ENCODE measurements at places on chromosomes 2 and 18.

- DNase-seq = no peak
Measured at GRCh38 chr2:209584472-209584871, 160.6 kb downstream of the MAP2 start.

DNA sequence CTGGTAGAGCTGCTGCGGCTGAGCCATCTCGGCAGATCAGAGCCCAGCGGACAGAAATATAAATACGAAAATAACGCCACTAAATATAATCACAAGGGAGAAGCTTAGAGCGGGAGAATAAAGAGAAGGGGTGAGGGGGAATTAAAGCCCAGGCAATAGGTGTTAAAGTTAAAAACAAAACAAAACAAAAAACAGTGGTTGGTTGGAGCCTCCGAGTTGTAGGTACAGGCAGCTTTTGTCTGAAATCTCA is 1.3 kb upstream of the MEIS1 start:
- DNase-seq = no peak

GRCh38 chr2:6947929-6948676 is 30.9 kb downstream of the RNF144A start:
- no peak for DNase-seq

DNA sequence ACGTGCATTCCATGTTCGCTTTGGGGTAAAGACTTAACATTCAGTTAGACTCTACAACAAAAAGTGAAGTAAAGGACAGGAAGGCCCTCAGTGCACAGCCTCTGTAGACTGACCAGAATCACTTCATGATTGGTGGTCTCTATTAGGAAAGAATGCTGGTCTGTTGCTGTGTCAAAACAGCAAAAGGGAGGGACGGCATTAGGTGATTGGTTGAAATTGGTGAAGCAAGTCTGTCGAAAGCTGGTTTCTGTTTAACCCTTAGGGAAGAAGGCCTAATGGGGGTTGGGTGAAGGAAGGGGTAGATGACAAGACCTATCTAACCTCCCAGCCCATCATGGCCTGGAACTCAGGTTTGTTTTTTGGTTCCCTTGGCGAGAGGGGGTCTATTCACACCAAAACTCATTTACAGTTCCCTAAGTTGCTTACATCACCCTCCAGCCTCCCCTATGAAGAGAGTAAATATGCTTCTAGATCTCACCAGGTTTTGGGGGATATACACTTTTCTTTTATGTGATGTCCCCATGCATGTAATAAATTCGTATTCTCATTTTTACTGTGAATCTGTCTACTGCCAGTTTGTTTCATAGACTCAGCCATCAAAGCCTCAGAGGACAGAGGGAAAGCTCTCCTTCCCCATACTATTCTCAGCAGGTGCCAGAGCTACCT is 65.6 kb downstream of the TMEM17 start:
- DNase-seq = no peak

- no peak for DNase-seq
Measured at GRCh38 chr18:56678836-56679565, 27.8 kb downstream of the WDR7 start.

DNA sequence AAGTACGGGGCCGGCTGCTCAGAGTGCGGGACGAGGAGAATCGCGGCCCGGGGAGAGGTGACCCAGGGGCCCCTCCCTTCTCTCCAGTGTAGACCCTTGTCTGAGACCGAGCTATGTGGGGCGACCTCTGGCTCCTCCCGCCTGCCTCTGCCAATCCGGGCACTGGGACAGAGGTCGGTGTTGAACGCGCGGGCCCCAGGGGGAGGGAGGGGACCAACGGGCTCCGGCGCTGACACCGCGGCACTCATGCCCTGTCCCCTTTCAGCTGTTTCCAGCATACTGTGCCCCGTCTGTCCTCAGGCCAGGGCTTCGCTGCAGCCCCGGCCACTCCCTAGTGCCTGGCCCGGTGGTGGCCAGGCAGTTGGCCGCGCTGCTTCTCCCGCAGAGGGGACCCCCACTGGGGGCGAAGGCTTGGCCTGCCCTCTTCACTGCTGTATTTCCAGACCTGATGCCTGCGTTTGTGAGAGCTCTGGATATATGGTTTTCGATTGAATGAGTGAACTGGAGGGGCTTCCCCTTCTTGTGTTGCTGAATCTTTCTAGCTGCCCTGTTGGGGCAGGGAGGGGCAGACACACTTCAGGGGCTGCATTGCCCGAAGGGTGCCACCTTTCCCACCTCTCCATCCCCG is 809 bp downstream of the DBI start:
- peak; percentile 8 for DNase-seq

DNA sequence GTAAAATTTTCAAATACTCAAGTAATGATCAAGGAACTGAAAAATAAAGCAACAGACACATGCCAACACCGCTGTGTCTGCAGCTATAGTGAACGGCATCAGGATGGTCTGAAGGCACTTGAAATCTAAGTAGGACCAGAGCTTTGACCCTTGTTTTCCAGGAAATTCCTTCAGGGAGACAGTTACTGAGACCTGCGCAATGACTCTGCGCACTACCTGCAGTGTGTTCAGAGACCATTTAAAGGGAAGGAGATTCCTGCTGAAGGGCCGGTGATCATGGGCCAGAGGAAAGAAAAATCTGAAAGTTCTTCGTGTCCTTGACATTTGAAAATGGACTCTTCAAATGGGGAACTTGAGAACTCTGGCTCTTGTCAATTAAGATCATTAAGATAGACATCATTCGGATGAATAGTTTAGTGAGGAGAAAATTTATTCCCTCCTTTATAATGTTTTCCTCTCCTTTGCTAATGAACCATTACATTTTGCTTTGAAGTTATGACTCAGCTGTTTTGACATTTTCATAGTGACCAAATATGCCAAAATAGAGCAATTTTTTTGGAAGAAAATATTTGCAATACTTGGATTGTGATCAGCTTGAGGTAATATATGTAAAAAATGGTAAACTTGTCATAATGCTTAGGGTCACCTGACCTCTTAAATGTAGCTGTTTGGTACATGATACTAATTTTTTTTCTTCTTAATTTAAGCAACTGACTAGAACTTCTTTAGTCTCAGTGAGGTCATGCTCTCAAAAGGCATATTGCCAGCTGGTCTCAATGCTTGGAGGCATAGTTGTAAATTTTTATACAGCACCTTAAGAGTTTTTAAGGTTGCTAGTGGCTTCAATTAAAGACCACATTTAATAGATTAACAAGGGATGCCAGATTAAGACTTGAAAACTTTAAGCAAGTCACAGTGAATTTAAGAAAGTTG is 329.3 kb downstream of the ARHGAP15 start:
- DNase-seq = peak; percentile 11

DNA sequence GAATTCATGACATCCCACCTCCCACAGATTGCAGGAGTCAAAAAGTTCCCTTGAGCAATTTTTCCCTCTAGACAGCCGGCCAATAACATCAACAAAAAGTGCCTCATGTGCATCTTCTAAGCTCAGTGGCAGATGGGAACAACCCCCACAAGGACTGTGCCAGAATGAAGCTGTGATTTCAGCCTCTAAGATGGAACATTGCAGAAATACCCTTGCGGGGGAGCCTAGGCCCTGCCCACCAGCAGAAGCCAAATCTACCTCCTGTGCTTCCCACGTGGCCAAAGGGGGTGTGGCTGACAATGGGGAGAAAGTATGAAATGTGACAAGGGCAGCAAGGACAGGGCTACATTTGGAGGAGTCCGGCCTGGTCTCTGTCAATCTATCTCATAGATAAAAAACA is 482.3 kb downstream of the TGIF1 start:
- DNase-seq = no peak

- DNase-seq = no peak
Measured at GRCh38 chr2:185757356-185757755, 18.8 kb downstream of the FSIP2 start.

DNA sequence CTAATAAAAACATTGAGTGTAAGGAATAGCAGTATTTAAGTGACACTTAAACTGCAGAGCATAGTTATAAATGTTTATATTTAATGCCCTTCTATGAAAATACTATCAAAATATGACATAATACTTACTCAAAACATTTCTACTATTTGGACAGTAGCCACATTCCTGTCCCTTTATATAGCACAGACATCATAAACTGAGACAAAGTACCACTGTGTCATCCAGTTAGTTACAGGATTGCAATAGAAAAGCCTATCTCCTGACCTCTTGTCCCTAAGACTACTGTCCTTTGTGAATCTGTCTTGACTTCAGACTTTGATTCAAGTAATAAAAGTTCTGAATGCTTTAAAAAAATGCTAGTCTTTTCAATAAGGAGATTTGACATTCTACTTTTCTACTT is 1528.5 kb upstream of the NXPH2 start:
- no peak for DNase-seq

DNA sequence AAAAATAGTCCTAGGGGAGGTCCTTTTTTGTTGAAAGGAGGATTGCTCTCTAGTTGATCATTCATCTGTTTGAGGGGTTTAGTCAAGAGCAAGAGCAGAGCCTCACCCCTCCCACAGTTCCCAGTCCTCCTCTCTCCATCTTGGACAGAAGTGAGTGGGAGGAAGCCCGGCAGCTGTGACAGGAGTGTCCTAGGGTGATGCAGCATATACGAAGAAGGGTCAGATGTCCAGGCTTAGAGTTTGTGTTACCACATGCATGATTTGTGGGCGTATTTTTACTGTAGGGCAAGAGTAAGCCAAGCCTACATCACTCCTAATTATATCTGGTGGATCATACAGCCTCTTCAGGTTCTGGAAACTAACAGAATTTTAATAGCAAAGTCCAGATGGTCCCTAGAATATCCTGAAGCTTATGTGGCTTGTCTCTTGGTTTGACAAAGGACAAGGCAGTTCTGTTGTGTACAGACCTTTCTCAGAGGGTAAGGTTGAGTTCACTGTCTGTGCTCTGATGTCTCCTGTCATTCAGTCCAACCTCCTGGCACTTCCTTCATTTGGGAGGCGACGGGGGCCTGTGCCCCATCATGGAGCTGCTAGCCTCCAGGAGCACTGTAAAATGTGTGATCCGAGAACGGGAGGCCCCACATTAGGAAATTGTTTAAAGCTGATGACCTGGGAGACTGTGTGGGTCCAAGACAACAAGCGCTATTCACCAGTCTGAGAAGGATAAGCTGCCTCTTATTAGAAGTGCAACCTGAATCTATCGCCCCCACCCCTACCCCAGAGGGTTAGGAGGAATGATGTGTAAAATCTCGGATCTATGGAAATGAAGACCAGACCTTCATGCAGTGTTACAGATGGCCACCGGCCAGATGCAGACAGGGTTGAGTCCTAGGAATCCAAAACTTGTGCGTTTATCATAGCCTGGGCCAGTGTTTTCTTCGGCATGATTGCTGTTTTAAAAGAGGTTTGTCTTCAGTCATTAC is 6.9 kb downstream of the CEP68 start:
- peak; percentile 50 for DNase-seq

DNA sequence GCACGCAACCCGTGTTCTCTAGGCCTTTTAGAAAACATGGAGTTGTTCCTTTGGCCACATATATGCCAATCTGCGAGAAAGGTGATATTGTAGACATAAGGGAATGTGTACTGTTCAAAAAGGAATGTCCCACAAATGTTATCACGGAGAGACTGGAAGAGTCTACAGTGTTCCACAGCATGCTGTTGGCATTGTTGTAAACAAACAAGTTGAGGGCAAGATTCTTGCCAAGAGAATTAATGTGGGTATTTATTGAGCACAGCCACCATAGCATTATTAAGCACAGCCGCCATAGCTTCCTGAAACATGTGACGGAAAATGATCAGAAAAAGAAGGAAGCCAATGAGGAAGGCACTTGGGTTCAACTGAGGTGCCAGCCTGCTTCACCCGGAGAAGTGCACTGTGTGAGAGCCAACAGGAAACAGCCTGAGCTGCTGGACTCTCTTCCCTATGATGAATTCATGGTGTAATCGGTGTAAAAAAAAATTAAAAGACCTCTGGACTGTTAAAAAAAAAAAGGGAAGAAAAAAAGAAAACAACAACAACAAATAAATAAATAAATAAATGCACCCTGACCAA is 29.0 kb upstream of the REL start:
- no peak for DNase-seq

GRCh38 chr18:73752546-73752945 is 395.1 kb downstream of the FBXO15 start:
- peak; percentile 24 for DNase-seq

DNA sequence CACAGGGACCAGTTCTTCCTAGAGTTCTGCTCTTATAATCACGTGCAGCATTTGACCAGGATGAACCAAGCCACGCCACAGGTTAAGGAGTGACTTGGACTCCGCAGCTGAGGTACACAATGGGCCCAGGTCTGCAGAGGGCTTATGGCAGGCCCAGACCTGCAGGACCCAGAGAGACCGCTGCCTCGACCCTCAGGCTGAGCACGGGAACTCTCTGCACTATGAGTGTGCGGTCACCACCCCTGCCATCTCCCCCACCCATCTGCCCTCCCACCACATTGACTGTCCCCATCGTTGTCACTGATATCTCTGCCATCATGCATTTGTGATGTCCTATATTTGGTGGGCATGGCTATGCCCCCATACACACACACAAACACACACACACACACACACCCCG is 45.7 kb upstream of the HPCAL1 start:
- no peak for DNase-seq

DNA sequence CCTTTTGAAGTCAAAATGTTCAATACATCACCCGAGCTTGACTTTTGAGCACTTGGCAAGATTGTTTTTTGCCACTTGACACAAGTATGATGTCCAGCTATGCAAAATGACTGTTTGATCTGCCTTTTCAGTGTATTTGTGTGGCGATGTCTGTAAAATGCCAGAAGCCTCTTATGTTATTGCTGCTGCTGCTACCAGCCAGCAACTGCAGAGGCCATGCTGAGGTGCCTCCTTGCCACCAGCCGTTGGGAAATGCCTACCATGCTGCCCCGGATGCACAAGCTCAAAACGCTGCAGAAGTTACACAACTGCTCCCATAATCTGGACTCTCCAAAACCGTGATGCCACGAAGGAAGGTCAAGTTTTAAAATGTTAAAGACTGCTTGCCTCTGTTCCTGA is 80.3 kb downstream of the RTN4 start:
- DNase-seq = no peak

DNA sequence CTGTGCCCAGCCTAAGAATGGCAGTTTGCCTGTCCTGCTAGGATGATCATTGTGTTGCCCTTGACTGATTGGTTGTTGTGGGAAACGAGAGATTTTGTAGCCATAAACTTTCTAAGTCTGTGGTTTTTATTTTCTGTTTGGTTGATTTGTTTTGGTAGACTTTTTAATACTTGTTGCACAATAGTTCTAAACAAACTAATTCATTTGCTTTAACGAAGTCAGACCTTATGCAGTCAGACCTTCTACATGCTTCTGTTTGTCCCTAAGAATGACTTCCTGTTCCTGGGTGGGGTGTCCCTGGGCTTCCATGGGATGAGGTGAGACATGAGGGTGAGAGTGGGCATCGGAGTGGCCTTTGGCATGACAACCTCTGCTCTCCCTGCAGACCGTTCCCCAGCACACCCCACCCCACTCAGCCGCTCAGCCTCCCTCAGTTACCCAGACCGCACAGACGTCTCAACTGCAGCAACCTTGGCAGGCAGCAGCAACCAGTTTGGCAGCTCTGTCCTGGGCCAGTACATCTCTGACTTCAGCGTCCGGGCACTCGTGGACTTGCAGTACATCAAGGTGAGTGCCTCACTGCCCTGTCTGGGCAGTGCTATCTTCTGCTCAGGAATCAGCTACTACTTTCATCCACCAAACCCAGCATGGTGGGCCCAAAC is 7.8 kb upstream of the CNNM3 start:
- DNase-seq = no peak

Measured in AG10803 (cell line).